Effector memory CD4-positive, alpha-beta T cell (primary cell): ENCODE measurements at places on chromosomes 12 and 14.

GRCh38 chr14:80627745-80628144 lies 313.8 kb downstream of the CEP128 start:
- DNase-seq, result no peak

- DNase-seq, result no peak
Observed at GRCh38 chr12:4914720-4915119, 5.0 kb downstream of the KCNA1 start.

DNA sequence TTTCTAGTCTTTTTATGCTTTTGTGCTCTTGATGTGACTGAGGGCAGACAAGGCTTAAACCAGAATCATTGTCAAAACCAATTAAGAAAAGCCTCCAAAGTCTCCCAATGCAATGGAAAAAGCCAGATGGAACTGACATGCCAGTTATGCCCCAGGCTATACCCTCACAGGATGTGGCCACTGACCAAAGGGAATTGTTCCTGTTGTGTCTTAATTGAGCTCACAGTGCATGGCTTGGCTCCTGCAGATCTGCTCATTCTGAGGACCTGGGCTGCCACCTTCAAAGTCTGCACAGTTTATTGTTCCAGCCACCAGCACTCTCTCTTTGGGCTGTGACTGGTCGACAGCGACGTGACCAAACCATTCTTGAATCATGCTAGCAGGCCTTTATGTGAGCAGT lies 17.1 kb upstream of the BICD1 start:
- no peak for DNase-seq

GRCh38 chr14:58660407-58660806 lies 22.6 kb downstream of the DACT1 start:
- DNase-seq, result no peak

- no peak for DNase-seq
Observed at GRCh38 chr14:56754921-56755320, 55.4 kb downstream of the OTX2 start.

DNA sequence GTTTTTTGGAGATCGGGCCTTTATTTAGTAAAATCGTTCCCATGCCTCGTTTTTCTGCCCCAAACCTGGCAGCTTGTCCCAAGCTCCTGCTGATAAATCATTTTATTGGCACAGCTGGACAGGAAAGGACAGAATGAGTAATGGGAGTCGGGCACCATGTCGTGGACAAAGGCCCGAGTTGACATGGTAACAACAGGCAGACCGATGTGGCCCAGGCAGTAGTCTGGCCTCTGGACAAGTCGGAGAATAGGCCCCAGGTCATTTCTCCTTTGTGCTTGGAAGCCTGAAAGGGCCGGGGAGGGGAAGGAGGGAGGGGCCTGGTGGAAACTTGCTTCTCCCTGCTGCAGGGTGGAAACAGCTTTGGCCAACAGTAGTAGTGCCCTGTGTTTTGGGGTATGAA lies 234.9 kb downstream of the SUDS3 start:
- DNase-seq, result no peak

DNA sequence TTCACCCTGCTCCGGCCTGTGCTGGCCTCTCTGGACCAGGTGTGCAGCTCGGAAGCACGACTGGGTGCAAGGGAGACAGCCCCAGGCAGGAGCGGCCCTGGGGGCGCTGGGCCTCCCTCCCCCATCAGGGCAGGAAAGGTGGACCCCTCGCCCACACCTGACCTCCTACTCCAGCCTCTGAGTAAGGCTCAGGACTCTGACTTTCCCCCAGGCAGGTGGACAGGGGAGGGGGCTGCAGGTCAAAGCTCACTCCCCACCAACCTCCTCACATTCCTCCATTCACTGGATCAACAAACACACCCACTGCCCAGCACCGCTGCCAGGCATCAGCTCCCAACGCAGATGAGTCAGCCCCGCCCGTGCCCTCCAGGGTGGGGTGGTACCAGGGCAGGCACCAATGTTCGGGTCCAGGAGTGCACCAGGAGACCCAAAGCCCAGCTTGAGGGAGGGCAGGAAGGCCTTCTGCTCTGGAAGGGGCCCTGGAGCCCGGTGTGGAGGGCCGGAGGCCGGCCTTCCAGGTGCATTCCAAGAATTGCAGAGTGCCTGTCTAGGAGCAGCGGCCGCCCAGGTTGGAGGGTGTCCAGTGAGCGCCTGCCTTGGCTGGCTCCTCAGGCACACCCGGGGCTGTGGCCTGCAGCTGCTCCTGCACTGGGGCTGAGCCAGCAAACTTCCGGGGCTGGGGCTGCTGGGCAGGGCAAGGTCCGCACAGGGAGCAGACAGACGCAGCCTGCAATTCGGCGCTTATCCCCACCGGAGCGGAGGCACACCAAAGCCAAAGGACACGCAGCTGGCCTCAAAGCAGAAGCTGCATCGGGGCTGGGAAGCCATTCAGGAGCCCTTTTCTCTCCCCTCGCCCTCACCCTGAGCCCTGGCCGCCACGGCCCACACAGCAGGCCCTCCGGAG lies 1.6 kb upstream of the INF2 start:
- no peak for DNase-seq

- DNase-seq, result no peak
Observed at GRCh38 chr12:24212496-24212895, 263.0 kb upstream of the SOX5 start.

DNA sequence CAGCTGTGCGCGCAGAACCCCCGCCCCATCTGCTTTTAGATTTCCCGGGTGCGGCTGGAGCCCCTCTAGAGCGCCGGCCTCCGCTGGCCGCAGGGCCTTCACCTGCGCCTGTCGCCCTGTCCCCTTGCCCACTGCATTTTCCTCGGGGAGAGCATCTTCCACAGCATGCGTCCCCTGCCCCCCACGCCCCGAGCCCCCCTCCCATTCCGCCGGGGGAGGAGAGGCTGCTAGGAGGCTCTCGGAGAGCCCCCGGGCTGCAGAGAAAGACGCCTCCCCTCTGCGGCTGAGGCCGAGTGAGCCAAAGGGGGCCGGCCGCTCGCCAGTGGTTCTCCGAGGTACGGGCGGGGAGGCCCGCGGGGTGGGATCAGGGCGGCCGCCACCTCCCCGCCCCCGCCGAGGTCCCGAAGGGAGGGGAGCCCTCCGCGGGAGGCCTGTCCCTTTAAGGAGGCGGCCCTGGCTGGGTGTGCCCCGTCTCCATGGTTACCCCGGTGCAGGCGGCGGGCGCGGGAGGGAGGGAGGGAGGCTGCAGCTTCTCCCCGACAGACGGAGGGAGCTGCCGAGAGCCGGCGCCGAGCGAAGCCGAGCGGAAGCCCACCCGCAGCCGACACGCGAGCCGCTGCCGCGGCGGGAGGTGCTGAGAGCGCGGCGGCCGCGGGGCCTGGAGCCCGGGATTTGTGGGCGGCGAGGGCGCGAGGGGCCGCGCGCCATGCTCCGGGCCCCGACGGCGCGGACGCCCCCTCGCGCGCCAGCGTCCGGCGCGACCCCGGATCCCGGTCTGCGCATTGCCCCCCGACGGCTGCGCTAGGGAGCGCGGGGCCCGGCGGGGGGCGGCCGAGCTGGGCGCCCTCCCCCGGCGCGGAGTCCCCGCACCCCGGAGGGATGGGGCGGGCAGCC lies at the start of gene KCNH3:
KCNH3 (plus strand) TSS at position 521 of the 894 bp plus-strand sequence. CDS start 387 bp downstream, outside the sequence.
- peak; percentile 84 for DNase-seq

GRCh38 chr14:85921241-85921640 lies 391.3 kb downstream of the FLRT2 start:
- no peak for DNase-seq

GRCh38 chr12:59886131-59886733 lies 290.4 kb downstream of the SLC16A7 start:
- no peak for DNase-seq
